CD4-positive, alpha-beta T cell treated with Interleukin-1 beta for 1 hour (primary cell): ENCODE measurements at places on chromosomes 2 and 18.

GRCh38 chr2:167501618-167502017 is 613.3 kb downstream of the XIRP2 start:
- DNase-seq = no peak

- no peak for DNase-seq
Measured at GRCh38 chr2:189287982-189288521, 108.5 kb upstream of the COL5A2 start.

DNA sequence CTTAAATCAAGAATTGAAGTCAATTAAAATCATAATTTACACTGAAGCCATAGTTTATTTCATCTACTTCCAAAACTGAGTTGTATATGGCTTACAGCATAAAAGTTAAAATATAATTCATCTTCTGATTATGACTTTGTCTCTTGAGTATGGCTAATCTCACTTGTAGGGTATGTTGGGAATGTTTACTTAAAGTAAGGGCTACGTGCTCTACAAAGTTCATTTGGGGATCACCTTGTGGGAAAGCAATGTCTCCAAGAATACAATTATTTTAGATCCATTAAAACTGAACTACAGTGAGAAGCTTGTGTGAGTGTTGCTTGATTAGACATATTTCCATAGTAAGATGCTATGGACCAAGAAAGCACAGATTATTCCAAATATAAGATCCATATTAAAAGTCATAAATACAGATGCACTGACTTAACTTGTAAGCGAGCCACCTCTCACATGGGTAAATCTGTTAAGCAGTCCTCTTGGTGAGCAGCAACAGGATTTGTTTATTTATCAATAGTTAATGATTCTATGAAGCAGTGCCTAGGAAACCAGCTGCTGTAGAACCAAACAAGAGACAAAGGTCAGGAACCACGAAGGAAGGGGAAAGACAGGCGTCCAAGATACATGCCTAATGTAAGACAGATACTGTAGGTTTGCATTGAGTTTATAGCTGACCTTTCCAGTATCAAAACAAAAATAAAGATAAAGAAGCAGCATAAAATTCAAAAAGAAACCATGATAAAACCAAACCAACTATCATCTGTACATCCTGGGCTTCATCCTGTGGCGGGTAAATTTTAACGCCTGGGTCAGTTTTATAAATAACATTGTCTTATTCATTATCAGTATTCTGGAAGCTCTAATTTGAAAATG is 24.8 kb downstream of the DSG4 start:
- no peak for DNase-seq

DNA sequence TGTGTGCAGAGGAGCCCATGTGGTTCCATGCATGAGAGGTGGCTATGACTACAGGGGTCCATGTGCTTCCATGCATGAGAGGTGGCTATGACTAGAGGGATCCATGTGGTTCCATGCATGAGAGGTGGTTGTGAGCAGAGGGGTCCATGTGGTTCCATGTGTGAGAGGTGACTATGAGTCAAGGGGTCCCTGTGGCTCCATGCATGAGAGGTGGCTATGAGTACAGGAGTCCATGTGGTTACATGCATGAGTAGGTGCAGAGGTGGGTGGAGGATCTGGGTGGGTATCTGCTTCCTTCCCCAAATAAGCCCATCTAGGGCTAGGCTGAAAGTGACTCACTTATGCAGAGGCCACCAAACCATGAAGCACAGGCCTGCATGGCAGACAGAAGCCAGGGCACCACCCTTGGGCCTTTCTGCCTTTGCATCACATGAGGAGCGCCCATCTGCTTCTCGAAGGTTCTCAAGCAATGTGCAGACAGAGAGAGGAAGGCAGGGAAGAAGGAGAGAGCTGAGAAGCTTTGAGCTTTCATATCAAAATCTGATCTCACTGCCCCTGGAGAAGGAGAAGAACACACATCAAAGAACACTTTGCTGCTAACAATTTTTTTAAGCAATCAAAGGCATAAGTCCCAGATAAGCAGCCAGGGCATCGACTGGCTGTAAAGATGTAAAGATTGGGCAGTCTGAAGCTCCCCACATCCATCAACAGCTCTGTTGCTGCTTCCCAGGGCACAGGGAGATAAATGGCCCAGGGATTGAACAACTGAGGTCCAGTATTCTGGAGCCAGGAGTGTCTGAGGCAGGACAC is 137.6 kb downstream of the TNS1 start:
- peak; percentile 51 for DNase-seq

GRCh38 chr2:70832386-70832785 is 3.2 kb downstream of the CD207 start:
- DNase-seq = no peak

DNA sequence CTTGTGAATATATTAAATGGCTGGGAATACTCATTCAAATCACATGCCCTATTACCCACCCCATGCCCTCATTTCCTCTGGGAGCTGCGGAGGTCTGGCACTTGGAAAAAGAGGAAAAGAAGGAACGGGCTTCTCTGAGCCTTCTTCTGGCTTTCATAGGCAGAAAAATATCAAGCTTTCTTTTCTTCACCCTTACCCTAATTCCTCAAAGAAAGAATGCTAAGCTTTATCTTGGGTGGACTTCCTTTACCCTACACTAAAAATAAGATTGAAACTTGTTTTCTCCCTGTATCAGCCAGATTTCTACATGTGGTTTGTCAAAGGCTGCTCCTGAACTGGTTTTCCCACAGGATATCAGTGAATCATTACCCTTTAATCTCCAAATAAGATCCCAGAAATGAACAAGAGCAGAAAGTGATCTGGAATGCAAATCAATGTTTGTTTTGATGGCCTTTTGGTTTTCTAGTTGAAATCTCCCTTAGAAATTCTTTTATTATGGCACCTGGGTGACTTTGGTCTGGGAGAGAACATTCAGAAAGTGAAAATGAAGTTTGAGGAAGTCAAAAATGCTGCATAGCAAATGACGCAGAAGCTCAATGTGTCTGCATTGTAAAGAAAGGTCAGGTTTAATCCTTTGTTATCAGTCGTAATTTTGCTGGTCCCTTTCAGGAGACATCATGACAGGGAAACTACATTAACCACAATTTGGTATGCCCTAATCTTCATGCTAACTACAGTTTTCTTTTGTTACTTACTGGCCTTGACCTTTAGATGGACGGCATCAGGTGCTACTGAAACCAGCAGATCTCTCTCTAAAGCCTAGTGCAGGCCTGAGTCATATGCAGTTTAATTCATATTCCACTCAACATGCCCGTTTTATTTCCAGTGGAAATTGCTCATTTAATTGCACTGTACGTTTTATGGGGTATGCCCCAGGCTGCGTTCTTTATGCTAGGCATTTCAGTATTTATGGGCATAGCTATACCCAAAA is 46.6 kb upstream of the HNRNPA3 start:
- DNase-seq = peak; percentile 25

- DNase-seq = no peak
Measured at GRCh38 chr2:65220432-65221131, 7.0 kb upstream of the ACTR2 start.

DNA sequence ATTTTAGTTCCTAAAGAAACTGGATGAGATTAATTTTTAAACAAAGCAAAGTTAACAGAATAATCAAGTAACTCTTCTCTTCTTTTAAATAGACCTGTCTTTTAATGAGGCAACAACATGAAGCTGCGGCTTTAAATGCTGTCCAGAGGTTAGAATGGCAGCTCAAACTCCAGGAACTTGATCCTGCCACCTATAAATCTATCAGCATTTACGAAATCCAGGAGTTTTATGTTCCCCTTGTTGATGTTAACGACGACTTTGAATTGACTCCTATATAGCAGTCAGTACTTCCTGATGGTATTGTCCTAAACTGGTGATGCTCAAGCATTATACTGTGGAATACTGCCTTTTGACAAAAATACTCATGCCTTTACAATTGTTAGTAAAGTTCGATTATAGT is 53.7 kb upstream of the TWSG1 start:
- no peak for DNase-seq

DNA sequence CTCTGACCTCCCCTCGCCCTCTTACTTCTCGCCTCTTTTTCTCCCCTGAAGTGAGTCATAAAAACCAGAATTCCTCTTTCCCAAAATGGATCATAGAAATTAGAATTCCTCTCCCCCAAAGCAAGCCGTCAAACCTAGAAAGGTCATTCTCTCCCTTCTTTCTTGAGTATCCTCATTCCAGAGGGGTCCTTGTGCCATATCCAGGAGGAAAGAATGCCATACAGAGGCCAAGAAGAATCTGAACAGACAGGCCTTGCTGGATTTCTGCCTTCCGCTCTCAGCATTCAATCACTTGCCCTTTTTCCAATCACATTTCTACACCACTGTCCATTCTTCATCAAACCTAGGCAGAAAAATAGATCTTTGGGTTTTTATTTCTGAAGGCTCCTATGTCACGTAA is 31.1 kb upstream of the MAPK4 start:
- DNase-seq = no peak

DNA sequence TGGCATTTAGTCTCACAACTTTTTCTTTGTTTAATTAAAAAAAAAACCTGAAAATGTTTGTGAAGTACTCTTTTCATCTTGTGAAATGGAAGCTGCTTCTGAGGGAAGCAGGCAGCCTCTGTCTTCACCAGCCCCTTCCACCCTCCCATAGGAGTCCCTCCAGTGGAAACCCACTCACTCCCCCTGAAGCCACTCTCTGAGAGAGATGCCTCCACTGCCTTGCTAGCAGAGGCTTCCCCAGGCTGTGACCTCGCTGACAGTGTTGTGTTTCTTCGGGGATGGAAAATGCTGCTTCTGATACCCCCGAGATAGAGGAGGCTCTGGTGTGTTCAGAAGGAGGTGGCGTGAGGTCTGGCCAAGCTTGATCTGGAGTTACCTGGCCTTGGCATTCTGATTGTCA is 59.9 kb downstream of the SH3RF3 start:
- DNase-seq = no peak

- no peak for DNase-seq
Measured at GRCh38 chr2:101518578-101519492, 43.9 kb upstream of the RFX8 start.

GRCh38 chr2:120832296-120833070 is 96.8 kb downstream of the GLI2 start:
- no peak for DNase-seq

DNA sequence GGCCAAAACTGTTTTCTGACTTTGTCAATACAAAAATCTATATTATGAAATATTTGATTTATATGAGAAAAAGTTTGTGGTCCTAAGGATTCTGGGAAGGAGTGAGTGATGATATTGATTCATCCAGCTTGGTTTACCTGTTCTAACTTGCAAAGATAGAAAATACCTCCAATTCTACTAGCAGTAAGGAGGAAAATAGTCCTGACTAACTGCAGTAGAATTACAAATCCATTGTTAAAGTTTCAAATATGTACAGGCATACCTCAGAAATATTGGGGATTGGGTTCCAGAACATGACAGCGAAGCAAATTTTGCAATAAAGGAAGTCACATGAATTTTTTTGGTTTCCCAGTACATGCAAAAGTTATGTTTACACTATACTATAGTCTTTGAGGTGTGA is 158.8 kb upstream of the CYRIA start:
- DNase-seq = no peak

DNA sequence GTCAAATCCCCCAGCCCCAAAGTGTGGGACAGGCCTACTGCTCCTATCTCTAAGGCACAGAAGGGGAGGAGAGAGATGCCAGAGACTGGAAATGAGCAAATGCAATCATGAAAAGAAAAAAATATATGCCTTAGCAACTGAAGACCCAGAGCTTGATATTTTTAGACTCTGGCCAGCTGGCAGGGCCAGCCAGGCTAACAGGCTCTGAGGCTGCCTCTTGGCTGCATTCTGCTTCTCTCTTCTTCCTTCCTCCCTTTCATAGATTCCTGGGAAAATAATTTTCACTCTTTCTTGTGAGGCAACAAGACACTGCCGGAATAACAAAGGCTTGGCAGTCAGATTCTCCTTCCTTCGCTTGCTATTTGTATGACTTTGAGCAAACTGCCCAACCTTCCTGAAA is 209.1 kb downstream of the RAD51AP2 start:
- DNase-seq = no peak

- no peak for DNase-seq
Measured at GRCh38 chr2:20607446-20607845, 43.5 kb downstream of the HS1BP3 start.

DNA sequence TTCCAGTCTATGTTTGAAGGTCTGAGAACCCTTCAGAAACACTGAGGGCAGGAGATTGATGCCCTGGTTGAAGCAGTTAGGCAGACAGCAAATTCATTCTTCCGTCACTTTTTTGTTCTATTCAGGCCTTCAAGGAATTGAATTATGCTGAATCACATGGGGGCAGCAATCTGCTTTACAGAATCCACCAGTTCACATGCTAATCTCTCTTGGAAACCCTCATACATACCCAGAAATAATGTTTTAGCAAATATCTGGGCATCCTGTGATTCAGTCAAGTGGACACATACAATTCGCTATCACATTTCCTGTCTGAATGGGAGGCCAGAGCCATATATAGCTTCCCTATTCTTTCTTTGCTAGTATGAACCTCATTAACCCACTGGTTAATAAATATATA is 301.4 kb upstream of the CNTNAP5 start:
- DNase-seq = no peak

- DNase-seq = no peak
Measured at GRCh38 chr2:109531221-109531620, 82.5 kb downstream of the SEPTIN10 start.

DNA sequence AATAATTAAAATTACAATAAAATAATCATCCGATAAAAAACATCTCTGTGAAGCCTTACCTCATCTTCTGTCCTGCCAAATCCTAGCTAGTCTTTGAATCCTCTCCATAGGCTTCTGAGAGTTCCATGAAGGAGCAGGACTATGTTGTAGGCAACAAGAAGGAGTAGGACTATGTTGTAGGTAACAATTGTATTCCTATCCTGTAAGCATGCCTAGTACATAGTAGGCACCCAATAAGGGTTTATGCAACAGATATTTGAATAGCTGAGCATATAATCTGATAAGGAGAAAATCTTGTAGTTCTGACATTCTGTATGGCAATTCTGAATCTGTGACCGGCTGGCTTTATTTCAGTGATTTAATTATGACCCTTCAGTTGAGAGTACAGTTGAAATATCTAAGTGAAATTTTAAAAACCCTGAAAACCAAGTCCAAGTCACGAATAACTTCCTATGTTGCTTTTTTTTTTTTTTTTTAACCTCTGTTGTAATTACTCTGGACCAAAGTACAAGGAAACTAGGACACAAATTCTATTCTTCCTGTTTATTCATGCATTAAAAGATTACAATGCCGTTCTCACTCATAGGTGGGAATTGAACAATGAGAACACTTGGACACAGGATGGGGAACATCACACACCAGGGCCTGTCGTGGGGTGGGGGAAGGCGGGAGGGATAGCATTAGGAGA is 27.8 kb downstream of the VWA3B start:
- DNase-seq = no peak

DNA sequence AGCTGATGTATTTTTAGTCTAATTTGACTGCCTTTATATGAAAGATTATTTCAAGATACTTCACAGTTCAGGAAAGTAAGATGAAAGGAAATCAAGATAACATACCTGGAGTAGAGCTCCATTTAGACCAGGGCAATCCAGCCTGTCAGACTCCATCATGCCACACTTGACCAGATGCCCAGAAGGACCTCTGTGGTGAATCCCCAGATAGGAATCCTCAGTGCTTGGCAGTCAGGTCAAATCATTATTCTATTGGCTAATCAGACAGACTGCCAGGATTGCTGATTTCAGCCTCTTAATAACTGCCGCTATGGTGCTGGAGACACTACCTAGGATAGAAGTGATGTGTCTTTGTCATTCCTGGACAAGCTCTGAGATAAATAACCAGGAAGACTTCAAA is 404.2 kb downstream of the STK39 start:
- DNase-seq = no peak
